ENCODE measurements at places on chromosomes 1 and 21.
A peak's percentile ranks its signal among the peaks of the same experiment; 100 is the strongest.

- no peak for DNase-seq
These were observed at the start of gene TEX35 for GRCh38 chr1:178512566-178513277. Gene TEX35 (plus strand): TSS chr1:178513109. CDS start chr1:178513189, 80 bp downstream.

DNA sequence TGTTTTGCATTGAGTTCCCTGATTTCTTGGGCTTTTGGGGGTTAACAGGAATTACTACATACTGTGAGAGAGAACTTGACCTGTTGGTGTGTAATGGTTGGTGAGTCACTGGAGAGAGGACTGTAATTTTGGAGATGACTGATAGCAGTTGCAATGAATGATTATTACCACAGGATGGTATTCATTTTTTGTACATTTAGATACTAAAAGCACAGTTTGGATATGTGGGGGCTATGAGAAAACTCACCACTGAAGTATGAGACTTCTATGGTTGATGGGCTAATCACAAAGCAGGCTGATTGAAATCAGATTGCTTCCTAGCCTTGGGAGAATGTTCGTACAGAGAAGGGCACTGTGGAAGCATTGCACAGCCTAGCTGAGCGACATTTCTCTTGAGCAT lies 1571.3 kb upstream of the PRMT6 start:
- DNase-seq, result no peak

DNA sequence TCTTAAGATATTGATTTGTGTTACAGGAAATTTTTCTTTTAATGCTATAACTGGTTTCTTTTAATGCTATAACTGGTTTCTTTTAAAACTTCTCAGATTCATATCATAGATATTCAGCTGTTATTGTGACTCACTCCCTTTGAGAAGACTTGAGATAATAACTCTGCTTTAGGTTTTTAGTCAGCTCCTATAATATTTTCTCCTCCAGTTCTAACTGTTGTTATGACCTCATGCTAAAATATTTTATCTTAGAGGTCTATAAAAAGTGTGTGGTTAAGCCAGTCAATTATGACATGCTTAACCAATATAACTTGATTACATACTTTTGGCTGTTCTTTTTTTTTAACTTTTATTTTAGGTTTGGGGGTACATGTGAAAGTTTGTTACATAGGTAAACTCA lies 280.2 kb downstream of the PTGER3 start:
- DNase-seq, result no peak

GRCh38 chr1:224203243-224204016 lies 20.4 kb downstream of the DEGS1 start:
- peak; percentile 60 for DNase-seq

GRCh38 chr1:15937706-15938168 lies 38.2 kb downstream of the ZBTB17 start:
- DNase-seq, result no peak

DNA sequence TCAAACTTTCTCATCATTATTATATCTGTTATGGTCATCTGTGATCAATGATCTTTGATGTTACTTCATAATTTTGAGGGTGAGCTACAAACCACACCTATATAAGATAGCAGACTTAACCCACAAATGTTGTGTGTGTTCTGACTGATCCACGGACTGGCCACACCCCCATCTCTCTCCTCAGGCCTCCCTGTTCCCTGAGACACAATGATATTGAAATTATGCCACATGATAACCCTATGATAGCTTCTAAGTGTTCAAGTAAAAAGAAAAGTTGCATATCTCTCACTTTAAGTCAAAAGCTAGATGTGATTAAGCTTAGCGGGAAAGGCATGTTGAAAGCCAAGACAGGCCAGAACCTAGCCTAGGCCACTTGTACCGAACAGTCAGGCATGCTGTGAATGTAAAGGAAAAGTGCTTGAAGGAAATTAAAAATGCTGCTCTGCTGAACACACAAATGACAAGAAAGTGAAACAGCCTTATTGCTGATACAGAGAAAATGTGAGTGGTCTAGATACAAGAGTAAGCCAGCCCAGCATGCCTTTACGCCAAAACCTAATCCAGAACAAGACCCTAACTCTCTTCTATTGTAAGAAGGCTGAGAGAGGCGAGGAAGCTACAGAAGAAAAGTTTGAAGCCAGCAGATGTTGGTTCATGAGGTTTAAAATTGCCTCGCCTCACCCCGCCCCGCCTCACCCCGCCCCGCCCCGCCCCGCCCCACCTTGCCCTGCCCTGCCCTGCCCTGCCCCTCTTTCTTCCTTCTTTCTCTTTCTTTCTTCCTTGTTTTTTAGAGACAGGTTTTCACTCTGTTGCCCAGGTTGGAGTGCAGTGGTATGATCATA lies 16.5 kb downstream of the CTSS start:
- DNase-seq, result no peak

- no peak for DNase-seq
These were observed 2.4 kb downstream of the USP21 start for GRCh38 chr1:161161652-161162051.

Data from NCI-H2171 (cell line).